ENCODE measurements at places on chromosomes 11 and 22.

GRCh38 chr22:45908961-45909360 is 68.0 kb downstream of the WNT7B start:
- DNase-seq: no peak

DNA sequence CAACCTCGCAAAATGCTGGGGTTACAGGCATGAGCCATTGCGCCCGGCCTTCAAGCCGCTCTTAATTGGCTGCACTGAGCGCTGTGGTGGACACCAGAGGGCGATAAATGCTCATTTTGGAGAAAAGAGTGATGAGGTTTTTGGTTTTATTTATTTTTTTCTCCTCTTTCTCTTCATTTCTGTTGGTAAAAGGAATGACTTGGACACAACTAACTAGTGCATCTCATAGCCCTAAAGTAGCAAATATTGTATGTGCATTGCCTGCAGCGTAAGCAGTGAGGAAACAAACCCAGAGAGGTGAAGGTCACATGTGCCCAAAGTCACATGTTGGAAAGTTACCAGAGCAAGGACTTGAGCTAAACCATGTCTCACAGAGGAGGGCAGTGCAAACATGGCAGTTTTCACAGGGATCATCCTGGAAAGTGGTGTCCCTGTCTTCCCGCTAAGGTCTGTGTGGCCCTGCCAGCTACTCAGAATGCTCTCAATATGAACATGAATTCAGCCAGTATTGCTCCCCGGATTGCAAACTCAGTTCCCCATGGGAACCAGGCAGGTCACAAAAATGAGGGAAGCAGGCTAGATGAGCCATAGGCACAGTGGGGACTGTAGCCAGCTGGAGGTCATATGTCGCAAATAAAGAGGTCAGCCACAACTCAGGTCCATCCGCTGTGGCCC is 8.6 kb upstream of the CD82 start:
- DNase-seq: peak; percentile 70

DNA sequence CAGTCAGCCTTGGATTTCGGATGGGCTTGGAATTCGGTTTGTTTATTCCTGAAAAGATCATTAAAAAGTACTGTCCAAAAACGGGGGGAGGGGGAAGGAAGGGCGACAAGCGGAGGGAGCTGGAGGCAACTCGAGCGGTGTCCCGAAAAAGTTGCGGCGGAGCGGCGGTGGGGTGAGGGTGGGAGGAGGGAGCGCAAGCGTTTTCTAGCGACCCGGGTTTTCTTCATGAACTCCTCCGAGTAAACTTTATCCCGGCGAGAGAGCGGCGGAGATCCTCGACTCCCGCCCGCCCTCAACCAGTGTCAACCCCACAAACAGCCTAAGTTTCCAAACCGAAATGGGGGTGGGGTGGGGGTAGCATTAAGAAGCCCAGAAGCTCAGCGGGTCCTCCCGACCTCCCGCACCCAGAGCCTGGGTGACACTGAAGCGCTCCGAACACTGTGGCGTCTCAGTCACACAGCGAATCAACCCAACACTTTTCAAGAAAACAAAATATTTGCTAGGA is 133.0 kb upstream of the C11orf58 start:
- DNase-seq: peak; percentile 51

- DNase-seq: no peak
Measured at GRCh38 chr11:132911186-132911585, 621.1 kb downstream of the OPCML start.

DNA sequence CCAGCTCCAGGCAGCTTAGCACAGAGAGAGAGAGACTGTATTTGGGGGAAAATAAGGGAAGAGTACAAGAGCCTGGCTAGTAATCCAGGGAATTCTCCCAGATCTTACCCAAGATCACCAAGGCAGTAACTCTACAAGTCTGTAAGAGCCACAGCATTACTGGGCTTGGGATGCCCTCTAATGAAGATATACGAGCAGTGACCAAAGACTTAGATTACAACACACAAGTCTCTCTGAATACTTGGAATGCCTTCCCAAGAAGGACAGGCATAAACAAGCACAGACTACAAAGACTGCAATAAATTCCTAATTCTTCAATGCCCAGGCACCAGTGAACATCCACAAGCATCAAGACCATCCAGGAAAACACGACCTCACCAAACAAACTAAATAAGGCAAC is 17.7 kb downstream of the DNAJC24 start:
- DNase-seq: no peak

GRCh38 chr11:45906965-45907611 is at the start of gene FREY1:
Gene FREY1 (minus strand): TSS chr11:45907271. CDS start chr11:45907245, 26 bp downstream.
- no peak for DNase-seq

GRCh38 chr11:28176351-28176750 is 68.2 kb downstream of the METTL15 start:
- no peak for DNase-seq

- peak; percentile 69 for DNase-seq
Measured at GRCh38 chr11:120031612-120032600, 106.0 kb downstream of the TRIM29 start.

DNA sequence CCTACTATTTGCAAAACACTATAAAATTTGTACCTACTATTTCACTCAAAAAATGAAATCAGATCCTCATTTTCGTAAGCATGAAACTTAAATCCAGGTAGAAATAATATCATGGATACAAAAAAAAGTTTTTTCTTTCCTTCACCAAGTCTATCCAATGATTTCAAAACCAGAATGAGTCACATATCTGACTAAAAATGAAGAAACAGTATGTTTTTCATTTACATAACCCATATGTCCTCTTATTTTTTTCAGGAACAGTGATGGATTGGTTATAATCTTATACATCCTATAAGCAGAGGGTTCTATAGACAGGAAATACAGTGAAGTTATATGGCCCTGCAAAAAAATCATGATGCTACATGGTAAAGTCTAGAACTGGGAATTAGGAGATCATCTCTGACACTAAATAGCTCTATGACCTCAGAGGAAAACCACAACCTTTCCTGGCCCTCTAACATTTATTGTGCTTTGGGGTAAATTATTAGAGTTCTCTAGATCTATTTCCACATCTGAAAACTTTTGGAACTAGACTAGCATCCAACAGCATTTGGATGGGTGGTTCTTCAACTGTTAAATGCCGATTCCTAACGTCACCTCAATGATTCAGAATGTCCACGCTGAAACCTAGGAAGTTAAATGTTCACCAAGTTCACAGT is 10.9 kb downstream of the MTMR2 start:
- DNase-seq: no peak

GRCh38 chr11:100438376-100438775 is 248.7 kb upstream of the ARHGAP42 start:
- DNase-seq: no peak

DNA sequence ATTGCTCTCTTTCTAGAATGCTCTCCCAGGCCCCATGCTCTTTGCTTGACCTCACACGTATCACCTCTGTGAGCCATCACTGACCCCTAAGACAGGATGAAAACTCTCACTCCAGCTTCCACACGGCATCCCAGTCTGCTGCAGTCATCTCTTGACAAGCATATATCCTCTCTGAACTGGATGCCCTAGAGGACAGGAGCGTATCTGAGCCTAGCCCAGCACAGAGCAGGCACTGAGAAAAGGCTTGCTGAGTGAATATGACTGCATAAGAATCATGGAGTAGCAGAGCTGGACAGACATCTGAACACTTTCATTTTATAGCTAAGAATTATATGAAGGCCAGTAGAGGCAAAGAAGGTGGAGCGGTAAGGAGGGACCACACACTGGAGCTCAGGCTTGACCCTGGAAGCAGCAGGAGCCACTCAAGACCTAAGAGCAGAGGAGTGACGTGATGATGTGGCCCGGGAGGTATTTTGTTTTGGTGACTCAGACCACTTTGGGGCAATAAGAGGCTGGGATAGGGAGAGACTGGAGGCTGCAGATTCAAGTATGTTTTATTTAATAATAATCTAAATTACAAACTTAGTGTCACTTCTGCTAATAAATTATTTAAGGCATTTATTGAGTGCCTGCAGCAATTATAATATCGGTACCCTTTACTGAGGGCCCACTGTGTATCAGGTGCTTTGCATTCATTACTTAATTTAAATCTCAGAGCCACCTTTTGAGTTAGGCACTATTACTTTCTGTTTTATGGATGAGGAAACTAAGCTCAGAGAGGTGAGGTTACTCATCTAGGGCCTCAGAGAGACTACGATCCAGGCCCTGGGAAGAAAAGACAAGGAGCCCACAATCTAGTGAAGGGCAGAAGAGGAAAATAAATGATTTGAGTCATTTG is 42.6 kb downstream of the MAP6 start:
- DNase-seq: no peak

DNA sequence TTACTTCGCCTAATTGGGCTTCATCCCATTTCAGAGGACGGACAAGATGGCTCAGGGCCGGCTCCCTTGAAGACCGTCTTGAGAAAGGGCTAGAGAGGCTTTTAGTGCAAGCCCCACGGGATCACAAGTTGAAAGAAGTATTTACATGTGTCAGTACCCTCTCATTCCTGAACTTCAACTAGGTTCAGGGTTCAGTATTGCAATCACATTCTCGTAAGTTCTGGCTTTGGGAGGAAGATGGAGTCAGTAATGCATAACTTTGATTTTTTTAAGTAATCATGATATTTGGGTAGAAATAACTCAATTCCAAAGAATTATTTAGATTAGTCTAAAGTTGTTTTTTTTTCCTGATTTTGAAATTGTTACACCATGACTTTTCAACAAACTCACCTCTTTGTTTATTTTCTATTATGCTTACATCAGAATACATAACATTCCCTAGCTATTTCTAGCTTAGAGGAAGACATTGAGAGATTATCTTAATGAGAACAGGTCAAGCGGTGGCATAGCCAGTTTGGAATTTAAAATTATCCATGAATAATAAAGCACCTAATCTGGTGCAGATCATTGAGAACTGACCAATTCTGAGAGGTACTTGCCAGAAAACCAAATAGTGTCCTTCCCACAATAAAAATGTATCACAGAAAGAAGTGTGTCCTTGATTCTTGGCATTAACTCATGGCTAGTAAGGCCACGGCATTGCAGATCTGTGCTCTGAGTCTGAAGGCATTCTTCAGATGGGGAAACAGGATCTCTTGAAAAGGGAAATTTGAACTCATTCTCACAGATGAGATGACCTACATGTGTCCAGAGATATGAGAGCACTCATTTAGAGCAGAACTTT is 92.1 kb upstream of the BLID start:
- DNase-seq: no peak

DNA sequence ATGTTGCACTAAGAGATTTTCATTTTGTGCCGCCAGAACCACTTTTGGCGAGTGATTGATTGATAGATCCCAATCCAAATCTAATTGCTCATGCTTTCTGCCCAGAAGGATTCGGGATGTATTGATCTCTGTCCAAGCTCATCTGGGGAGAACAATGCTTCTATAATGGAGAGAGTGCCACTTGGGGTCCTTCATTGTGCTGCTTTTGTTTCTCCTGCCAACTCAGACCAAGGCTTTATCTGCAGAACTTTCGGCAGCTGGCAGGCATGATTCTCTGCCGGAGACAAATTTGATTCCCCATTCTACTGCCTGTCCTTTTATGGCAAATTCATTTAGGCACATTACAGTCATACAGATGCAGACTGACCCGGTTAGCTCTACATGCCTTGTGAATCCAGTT is 62.9 kb upstream of the NTM start:
- DNase-seq: peak; percentile 40

- DNase-seq: no peak
Measured at GRCh38 chr11:11220786-11221185, 132.3 kb downstream of the CSNK2A3 start.

DNA sequence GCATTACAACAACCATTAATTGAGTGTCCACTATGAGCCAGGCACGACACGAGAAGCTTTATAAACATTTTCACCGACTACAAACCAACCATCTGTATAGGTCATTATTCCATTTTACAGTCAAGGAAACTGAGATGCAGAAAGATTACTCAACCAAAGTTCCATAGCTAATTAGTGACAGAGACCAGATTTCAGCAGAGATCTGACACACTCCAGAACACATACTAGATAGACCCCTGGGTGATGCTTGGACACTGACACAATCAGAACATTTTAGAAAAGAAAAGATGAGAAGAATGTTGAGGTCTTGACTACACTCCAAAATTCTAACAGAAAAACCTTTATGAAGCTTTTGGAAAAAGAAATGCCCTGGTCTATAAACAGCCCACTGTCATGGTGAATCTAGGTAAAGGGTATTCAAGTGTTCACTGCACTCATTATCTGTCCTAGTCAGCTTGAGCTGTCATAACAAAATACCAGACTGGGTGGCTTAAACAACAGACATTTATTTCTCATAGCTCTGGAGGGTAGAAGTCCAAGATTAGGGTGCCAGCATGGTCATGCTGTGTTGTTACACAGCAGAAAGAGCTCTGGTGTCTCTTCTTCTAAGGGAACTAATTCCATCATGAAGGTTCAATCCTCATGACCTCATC is 89.0 kb downstream of the RELT start:
- no peak for DNase-seq

DNA sequence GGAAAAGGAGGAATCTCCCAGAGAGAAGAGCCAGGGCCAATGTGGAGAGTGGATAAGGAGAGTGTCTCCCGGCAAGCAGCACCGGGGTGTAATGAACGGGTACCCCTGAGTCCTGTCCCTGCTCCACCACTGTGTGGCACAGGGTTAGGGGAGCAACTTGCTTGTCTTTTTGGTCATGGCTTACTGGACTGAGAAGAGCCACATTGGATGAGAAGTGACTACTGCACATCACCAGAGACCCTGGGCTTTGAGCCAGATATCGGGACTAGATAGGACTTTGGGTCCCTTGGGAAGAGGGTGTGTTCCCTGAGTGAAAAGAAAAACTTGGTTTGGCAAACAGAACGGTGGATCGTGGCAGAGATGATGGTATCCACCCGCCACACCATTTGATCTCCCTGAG is 24.6 kb downstream of the SDHAF2 start:
- DNase-seq: no peak

DNA sequence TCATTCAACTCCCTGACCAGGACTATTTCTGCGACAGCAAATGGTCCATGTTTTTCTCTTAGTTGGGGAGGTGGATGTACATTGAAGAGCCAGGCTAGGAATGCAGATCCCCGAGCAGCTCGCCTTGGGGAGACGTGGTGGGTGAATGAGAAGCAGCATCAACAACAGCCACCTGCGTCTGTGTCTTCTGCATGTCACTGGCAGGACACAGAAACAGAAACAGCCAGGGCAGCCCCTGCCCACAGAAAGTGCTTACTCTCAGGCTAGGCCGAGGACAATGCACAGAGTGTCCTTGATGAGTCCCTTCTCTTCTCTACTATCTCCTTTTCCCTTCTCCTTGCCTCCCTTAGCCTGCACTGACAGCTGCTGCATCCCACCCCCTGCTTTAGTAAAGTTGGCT is 541.9 kb upstream of the CADM1 start:
- DNase-seq: no peak

Measured in globus pallidus (tissue), 1 donor.